A375 (cell line): ENCODE measurements at places on chromosomes 5 and 9. TPM values are rescaled to one million over a fixed set of nuclear protein-coding genes. Genes with fewer than 3 reads are reported as not detected.

The PFN3 gene
- total RNA-seq, result not detected in 2 replicates

The MINAR2 gene
- not detected in 2 replicates for total RNA-seq

The BOD1 gene
- 60.7 and 70.0 TPM in 2 replicates for total RNA-seq

The PCDHGA4 gene
- total RNA-seq, result 1.9 and 2.0 TPM in 2 replicates

The ADAMTSL1 gene
- total RNA-seq, result 8.3 and 11.3 TPM in 2 replicates

The NDST1 gene
- 14.9 and 28.7 TPM in 2 replicates for total RNA-seq

The PHF24 gene
- total RNA-seq, result not detected in 2 replicates

The TMEM215 gene
- not detected in 2 replicates for total RNA-seq

The RASGEF1C gene
- 0.32 TPM in 1 of 2 replicates, not detected in the other for total RNA-seq

The SLC4A9 gene
- total RNA-seq, result not detected in 2 replicates

The IL33 gene
- total RNA-seq, result not detected in 2 replicates

The TSLP gene
- total RNA-seq, result 0.34 and 0.60 TPM in 2 replicates

The TMCO6 gene
- 22.0 and 35.5 TPM in 2 replicates for total RNA-seq

The GDA gene
- total RNA-seq, result 17.6 and 19.4 TPM in 2 replicates

The TMEM174 gene
- not detected in 2 replicates for total RNA-seq

The CTSV gene
- 0.83 and 0.90 TPM in 2 replicates for total RNA-seq

The FAXDC2 gene
- 4.5 and 5.0 TPM in 2 replicates for total RNA-seq

The SPINK7 gene
- not detected in 2 replicates for total RNA-seq

The EGFLAM gene
- 5.3 and 5.5 TPM in 2 replicates for total RNA-seq

The CEL gene
- 0.19 TPM in 1 of 2 replicates, not detected in the other for total RNA-seq

The FYB1 gene
- 1.0 and 2.4 TPM in 2 replicates for total RNA-seq

The MSX2 gene
- total RNA-seq, result 4.3 and 4.4 TPM in 2 replicates
